T1000 (cell line): ENCODE measurements at places on chromosomes 5 and 9.

DNA sequence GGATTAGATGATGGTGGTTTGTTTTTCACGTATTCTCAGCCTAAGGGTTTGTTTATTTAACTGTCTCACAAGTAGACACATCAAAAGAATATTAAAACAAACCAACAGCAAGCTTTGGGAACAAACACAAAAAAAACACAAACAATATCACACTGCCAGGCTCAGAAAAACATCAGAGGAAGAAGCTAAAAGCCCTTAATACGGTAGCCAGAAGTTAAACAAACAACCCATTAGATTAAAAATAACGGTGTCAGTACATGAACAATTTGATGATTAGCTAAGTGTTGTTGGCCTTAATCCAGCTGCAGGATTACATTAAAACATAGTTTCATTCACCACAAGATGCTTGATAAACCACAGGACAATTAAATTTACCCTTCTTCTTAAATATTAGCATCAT, 15.9 kb upstream of the DMRT2 start:
- DNase-seq, result no peak

DNA sequence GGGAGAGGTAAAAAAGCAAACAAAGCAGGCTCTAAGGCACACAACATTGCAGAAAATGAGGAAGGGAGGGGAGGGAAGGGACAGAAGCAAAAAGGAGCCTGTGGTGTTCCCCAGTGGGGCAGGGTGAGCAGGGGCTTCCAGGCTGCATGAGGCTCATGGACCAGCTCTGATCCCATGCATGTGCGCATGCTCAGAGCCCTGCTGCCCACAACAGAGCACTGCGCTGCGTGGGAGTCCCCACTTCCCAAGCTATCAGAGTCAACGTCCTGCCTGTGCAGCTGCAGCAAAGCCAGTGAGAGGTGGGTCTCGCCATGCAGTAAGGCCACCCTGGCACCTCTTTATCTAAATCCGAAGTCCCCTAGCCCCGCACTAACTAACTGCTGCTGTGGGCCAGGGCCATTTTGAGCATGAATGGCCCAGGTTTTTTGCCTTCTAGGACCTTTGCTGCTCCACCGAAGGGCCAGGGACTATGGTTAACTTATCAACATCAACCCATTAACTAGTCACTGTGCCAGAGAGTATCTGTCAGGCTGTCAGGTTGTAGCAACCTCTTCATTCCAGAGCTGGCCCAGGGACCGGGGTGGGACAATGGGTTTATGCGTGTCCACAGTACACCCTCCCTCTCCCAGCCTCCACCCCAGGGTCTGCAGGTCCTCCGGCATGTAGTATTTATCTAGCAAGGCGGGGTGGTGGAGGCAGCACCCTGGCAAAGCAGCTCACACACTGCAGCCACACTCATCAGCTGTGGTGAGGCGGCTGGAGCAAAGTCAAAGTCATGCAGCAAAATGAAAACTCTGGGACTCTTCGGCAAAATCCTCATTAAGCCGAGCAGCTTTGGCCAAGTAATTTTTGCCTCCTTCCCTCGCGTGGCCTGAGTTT, 123.6 kb downstream of the SAXO1 start:
- DNase-seq, result no peak

DNA sequence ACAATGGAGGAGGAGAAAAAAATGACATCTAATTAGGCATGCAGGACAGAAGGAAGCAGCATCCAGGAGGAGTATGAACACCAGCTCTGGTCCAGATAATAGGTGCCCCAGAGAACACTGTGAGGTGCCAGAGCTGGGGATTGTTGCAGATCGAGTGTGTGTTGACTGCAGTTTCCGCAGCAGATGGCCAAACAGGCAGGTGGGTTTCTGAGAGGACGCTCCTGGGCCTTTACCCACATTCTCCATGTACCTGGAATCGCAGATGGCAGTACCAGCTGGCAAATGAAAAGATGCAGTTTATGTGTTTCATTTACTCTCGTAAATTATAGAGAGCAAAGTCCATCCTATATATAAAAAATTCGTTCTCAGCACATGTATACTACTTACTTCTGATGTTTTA, 182.2 kb upstream of the ISL1 start:
- DNase-seq, result no peak

DNA sequence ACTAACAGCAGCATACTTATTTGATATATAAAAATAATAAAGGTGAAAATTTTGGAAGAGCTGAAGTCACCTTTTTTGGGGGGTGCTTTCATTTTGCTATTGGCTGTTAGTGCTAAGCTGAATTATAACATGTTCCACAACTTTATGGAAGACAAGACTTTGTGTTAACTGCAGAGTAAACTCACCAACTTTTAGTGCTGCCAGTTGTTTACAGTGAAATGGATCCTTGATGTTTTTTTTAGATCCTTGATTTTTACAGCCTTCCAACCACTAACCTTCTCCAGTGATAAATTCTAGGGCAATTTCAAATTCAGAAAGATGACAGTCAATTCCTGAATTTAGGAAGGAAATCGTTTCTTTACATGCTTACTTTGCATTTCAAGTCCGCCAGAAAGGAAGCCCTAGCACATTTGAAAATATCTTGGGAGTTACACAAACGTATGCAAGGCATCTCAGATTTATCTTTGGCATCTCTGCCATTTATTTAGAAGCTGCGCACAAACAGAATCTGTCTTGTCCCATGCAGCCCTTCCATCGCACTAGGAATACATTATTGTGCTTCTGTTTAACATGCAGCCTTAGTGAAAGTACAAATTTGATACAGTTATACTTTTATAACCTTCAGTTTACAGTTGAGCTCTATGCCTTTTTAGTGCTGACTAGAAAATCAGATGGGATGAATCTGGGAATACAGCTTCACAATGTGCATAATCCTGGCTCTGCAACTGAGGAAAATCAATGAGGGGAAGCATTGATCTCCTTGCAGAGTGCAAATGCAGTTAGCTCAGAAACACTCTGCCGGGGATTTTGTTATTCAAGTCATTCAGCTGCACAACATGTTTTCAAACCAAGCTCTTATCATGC, 142.4 kb upstream of the ZNF608 start:
- no peak for DNase-seq

- DNase-seq, result no peak
Measured at GRCh38 chr9:93197670-93198069, 13.7 kb downstream of the WNK2 start.

- DNase-seq, result no peak
Measured at GRCh38 chr9:135179976-135180375, 92.5 kb downstream of the OLFM1 start.
